T-helper 9 cell (primary cell): ENCODE measurements at places on chromosomes 6 and 20.

- no peak for DNase-seq
These were observed 199.3 kb downstream of the LRFN2 start for GRCh38 chr6:40387871-40388264.

DNA sequence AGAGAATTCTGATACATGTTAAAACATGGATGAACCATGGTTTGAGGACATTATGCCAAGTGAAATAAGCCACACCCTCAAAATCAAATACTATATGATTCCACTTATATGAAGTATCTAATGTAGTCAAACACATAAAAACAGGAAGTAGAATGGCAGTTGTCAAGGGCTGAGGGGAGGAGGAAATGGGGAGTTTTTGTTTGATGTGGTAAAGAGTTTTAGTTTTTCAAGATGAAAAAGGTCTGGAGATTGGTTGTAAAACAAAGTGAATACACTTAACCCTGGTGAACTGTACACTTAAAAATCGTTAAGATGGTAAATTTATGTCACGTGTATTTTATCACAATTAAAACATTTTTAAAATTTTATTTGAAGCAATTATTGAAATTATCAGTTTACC is 127.4 kb upstream of the GRIK2 start:
- DNase-seq: no peak

- DNase-seq: no peak
These were observed 36.5 kb downstream of the KCTD20 start for GRCh38 chr6:36479256-36479655.

GRCh38 chr6:25297039-25297441 is 17.9 kb downstream of the CARMIL1 start:
- no peak for DNase-seq

DNA sequence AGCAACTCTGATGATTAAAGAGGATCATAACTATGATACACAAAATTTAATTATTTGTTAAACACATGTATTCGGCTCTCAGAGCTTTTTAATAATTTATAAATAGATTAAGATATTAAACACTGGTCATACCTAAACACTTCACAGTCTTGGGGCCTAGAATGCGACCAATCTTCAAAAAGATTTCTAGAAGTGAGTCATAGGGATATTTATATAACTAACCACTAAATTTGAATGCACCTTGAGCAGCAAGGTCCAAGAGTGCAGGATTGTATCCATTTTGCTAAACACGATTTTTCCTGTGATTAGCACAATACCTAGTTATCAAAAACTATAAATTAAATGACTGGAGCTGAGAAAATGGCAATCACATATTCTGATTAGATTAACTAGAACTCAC is 709.3 kb downstream of the EPHA7 start:
- DNase-seq: no peak

DNA sequence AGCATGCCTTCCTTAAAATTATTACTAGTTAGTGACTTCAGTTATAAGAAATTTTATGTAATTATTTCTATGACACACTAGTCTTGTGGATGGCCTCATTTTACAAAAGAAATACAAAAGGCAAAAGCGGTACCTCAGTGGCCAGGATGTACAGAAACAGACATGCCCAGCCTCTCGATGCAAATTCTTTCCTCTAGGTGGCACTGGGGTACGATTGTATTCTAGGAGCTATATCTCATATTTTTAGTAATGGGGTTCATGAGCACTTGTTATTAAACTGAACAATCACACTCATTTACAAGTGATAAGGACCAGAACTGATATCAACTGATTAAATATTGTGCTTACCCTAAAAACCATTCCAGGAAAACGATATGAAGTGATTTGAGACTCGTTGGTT is 59.8 kb downstream of the SOD2 start:
- no peak for DNase-seq

DNA sequence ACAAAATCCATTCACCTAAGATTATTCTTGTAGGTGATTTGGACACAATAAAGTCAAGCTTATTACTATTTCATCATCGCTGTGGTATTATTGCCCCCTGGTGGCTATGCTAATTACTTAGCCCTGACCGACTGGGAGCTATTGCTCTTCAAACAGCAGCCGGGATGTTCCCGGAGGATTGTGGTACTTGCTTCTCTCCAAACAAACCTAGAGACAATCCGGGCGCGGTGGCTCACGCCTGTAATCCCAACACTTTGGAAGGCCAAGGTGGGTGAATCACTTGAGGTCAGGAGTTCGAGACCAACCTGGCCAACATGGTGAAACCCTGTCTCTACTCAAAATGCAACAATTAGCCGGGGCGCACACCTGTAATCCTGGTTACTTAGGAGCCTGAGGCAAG is 15.4 kb upstream of the STMND1 start:
- DNase-seq: no peak

- no peak for DNase-seq
These were observed 33.7 kb downstream of the RNF146 start for GRCh38 chr6:127300411-127300810.

DNA sequence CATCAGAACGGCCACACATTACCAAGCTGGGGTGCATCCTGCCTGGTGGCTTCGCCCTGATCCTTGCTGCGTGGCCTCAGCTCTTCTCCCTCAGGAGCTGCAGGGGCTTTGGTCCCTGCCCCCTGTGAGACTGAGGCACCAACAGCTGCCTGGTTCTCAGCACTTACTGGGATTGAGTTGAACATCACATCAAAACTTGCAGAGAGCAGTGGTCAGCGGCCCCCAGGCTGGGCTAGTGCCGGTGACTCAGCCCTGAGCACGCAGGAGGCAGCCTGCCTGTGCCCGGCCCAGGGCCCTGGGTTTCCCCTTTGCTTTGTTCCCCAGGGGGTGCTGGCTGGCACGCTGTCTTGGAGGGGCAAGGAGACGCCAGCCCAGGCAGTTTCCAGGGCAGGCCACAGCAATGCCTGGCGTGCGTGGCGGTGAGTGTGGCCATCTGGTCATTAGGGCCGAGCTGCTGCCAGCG is 63.3 kb downstream of the DLL1 start:
- DNase-seq: no peak

- DNase-seq: no peak
These were observed 353.4 kb downstream of the EPM2A start for GRCh38 chr6:145381941-145382340.

DNA sequence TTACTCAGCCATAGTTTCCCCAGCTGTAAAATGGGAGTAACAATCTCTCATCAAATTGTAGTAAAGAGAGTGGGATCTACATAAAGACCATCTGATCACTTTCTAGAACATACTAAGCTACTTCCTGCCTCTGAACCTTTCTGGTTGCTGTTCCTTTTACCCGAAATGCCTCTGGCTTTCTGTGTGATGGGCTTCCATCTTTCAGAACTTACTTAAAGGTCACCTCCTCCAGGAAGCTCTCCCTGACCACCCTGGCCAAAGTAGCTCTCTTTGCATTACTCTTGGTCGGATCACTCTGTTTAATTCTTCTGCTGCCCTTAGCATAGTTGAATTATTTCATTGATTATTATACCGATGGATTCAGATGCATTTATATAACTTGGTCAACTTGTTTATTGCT is 171.0 kb downstream of the BMP7 start:
- no peak for DNase-seq

DNA sequence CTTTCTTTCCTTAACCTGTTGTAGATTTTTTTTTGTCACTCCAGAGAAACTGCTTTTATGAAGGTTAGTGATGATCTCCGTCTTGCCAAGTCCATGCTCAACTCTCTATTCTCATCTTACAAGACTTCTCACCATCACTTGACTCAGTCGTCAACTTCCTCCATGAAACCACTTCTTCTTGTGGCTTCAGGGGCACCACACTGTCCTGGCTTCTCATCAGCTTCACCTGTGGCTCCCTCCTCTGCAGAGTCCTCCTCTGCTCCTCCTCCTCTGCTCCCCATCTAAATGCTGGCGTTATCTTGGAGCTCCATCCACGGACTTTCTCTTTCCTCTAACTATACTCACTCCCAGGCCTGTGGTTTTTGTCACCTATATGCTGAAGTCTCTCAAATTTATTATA is 187.5 kb downstream of the BACH2 start:
- no peak for DNase-seq

DNA sequence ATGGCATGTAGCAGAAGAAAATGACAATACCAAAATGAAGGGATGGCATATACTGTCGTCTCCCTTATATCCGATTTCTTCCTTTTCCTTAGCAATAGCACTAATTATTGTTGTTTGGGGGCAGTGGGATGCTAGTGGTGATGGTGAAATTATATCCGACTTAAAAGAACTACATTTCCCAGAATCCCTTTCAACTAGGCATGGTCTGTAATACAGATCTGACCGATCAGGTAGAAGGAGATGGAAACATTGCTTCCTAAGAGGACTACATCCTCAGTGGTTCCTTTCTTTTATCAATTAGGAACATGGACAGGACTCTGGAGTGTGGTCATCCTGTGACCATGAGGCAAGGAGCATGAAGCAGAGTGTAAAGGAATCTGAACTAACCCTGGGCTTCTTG is 532.6 kb downstream of the CBLN4 start:
- no peak for DNase-seq

DNA sequence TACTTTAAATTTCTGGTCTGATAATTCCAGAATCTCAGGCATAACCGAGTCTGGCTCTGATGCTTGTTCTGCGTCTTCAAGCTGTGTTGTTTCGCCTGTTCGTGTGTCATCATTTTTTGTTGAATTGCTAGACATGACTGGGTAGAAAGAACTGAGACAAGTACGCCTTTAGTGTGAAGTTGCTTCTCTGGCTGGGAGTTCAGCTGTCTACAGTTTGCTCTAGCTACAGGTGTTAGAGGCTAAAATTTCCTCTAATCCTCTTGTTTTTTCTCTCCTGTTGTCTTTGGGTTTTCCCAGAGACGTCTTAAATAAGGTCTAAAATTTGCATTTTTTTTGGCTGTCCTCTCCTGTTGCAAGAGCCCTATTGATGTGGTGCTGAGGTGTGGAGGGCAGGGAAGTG is 100.3 kb downstream of the FAM50B start:
- DNase-seq: no peak

- no peak for DNase-seq
These were observed 374.8 kb upstream of the EPHA7 start for GRCh38 chr6:93794166-93794565.

DNA sequence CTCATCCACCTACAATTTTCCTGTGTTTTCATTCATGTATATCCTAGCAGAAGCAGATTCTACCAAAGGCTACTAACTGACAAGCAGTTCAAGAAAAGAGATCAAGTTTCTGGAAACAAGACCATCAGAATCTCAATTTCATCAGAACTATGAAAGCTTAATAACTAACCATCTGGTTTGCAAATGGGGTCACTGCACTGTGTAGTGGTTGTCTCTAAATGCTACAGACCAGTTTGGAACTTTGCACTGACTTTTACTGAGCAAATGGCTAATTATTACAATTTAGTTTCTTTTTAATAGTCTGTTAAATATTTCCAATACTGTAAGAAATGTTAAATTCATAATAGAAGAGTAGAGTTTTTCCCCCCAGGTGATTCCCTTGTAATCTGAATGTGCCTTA is 64.5 kb downstream of the REPS1 start:
- no peak for DNase-seq

- DNase-seq: no peak
These were observed 16.1 kb downstream of the ZC2HC1B start for GRCh38 chr6:143880412-143880811.

GRCh38 chr6:92150553-92150952 is 1268.8 kb downstream of the EPHA7 start:
- DNase-seq: no peak

- DNase-seq: no peak
These were observed 445.2 kb upstream of the ID4 start for GRCh38 chr6:19391926-19392325.

- DNase-seq: no peak
These were observed 18.1 kb upstream of the FERMT1 start for GRCh38 chr20:6140947-6141346.

DNA sequence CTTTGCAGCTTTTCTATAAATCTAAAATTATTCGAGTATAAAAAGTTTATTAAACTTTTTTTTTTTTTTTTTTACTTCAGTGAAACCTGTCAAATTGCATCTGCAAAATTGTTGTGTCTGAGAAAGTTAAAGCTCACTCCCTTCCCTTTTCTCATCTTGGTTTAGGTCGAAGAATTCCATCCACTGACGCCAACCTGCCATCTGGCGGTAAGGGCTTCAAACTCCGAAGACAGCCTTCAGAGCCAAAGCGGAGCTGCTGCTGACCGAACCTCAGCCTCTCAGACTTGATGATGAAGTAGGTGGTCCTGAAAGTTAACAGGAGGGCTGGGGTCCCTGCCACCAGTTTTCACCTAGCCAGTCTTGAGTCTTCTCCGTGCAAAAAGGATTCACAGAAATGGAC is 29.6 kb upstream of the VAPB start:
- no peak for DNase-seq

- no peak for DNase-seq
These were observed 92.0 kb downstream of the THBS2 start for GRCh38 chr6:169161572-169162167.

- no peak for DNase-seq
These were observed 48.6 kb upstream of the NAA20 start for GRCh38 chr20:19968466-19969073.
